ENCODE measurements at places on chromosomes 7 and 10. TPM values are rescaled to one million over a fixed set of nuclear protein-coding genes. Genes with fewer than 3 reads are reported as not detected.
A peak's percentile ranks its signal among the peaks of the same experiment; 100 is the strongest.

- DNase-seq, result no peak
These were observed 18.7 kb upstream of the CRHR2 start for GRCh38 chr7:30700941-30701340.

DNA sequence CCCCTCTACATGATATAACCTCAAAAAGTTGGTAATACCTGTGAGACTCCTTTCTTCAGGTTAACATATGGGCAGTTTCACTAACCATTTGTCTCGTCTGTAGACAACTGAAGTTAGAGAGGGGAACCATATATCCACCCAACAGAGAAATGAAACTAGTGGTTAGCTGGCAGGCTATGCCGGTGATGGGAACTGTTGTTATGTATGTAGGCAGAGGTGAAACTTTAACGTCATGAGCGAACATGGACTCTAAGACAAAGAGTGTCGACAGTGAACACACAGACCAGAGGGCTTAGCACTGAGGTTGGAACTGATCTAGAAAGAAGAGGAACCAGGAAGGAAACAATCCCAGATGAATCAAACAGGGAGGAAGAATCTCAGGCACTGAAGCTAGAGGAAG lies 112.4 kb downstream of the ELMO1 start:
- peak; percentile 71 for DNase-seq

DNA sequence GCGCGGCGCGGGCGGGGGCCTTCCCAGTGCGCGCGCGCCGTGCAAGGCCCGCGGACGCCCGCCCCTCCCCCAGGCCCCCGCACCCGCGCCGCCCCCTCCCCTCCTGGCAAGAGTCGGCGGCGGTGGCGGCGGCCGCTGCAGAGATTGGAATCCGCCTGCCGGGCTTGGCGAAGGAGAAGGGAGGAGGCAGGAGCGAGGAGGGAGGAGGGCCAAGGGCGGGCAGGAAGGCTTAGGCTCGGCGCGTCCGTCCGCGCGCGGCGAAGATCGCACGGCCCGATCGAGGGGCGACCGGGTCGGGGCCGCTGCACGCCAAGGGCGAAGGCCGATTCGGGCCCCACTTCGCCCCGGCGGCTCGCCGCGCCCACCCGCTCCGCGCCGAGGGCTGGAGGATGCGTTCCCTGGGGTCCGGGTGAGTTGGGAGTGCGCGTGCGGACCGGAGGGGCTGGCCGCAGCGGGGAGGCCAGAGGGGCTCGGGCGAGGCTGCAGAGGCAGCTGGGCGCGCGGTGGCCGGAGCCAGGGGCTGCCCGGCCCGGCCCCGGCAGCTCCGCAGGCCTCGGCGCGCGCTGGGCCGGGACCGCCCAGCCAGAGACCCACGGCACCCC lies at the start of gene BMPR1A:
Gene BMPR1A (plus strand): TSS at position 109 of the 602 bp plus-strand sequence. CDS start 119,400 bp downstream, outside the sequence.
- no peak for DNase-seq

- no peak for DNase-seq
These were observed 26.0 kb downstream of the LRRC18 start for GRCh38 chr10:48913674-48914073.

DNA sequence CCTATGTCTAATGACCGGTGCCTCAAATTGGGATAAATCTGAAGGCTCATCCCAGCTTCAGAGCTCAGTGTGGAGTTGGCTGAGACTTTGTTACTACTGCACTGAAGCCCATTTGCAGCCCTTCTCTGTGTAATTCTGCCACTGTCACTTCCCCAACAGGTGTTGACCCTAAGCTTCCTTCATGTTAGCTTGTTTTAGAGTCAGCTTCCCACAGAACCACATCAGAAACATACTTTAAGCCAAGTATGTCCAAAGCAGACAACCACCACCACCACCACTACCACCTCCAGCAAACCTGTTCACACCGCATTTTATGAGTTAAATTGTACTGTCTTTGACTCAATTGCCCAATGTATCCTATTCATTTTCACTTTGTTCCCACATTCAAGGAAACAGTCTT lies 25.2 kb upstream of the GNAT3 start:
- DNase-seq, result no peak

ZNF680 gene
- total RNA-seq, result 13.5 TPM

ZNF212 gene
- total RNA-seq, result 21.9 TPM

LRIT1 gene
- not detected for total RNA-seq

TBC1D12 gene
- 0.62 TPM for total RNA-seq

CCL24 gene
- not detected for total RNA-seq

HTRA1 gene
- total RNA-seq, result not detected

TET1 gene
- total RNA-seq, result 0.43 TPM
